ENCODE measurements at places on chromosomes 6 and 20. TPM values are rescaled to one million over a fixed set of nuclear protein-coding genes. Genes with fewer than 3 reads are reported as not detected.

The ESR1 gene
- total RNA-seq: not detected

The MUC21 gene
- not detected for total RNA-seq

GRCh38 chr6:35376281-35376680, 33.9 kb downstream of the PPARD start:
- no peak for DNase-seq

- no peak for DNase-seq
Measured at GRCh38 chr6:37635319-37635718, 62.4 kb downstream of the MDGA1 start.

- no peak for DNase-seq
Measured at GRCh38 chr6:110881546-110882273, 7.1 kb downstream of the AMD1 start.

Measured in activated T-helper 2 cell treated with anti-CD3 and anti-CD28 coated beads, Interferon-gamma antibody, Interleukin-2, Interleukin-4, amounts not matched to agents 10 μg/mL and 5 μg/mL and 100 μg/mL, durations not matched to agents 14 hours and 24 hours and 36 hours (primary cell).